Putamen (tissue), 1 donor: ENCODE measurements at places on chromosomes 5 and 9.

GRCh38 chr9:133448487-133448972 is 11.2 kb upstream of the CACFD1 start:
- DNase-seq = no peak

DNA sequence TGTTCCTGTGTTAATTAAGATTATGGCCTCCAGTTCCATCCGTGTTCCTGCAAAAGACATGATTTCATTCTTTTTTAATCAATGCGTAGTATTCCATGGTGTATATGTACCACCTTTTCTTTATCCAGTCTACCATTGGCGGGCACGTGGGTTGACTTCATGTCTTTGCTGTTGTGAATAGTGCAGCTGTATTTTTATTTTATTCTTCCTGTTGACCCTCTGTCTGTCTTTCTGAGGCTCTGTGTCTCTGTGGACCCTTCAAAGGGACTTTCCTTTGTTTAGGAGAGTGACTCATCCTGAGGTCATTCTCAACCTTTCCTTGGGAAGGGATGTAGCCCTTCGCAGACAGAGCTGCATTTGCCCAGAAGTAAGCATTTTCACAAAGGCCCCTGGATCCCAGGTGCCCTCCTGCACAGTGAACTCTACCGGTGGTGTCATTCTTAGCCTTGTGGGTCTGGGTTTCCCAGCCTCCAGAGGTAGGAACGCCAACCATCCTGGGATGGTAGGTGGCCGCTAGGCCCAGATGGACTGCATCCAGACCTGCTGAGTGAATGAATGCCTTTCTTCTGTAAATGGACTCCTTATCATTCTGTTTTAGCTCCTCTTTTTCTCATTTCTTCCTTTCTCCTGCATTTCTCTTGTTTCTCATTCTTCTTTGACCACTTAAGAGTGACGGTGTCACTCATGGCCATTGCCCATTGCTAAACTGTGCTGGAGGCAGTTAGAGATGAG is 22.4 kb downstream of the TRIO start:
- no peak for DNase-seq

DNA sequence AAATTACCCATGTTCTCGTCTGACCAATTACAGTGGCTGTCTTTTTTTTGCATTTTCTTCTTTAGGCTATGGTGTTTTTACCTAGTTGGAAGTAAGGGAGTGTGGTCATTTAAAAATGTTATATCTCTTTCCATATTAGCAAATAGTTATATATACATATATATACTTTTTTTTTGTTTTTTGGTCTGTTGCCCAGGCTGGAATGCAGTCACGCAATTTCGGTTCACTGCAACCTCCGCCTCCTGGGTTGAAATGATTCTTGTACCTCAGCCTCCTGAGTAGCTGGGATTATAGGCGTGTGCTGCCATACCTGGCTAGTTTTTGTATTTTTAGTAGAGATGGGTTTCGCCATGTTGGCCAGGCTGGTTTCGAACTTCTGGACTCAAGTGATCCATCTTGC is 12.3 kb downstream of the MARCHF6 start:
- no peak for DNase-seq

DNA sequence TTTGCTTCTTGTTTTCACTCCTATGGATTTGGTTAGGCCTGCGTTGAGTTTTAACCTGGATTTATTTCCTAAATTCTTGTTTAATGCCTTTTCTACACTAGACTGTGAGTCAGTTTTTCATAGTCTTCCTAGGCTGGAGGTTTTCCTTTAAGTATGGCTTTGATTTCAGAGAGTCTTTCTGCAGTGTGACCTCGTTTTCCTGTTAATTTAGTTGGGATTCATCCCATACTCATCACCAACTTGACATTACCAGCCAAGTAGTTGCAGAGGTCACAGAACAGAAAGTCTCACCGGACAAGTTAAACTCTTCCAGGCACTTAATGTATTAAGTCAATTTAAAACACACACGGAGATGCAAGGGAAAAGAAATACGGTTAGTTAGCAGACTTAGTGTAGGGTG is 29.7 kb upstream of the AUH start:
- no peak for DNase-seq

DNA sequence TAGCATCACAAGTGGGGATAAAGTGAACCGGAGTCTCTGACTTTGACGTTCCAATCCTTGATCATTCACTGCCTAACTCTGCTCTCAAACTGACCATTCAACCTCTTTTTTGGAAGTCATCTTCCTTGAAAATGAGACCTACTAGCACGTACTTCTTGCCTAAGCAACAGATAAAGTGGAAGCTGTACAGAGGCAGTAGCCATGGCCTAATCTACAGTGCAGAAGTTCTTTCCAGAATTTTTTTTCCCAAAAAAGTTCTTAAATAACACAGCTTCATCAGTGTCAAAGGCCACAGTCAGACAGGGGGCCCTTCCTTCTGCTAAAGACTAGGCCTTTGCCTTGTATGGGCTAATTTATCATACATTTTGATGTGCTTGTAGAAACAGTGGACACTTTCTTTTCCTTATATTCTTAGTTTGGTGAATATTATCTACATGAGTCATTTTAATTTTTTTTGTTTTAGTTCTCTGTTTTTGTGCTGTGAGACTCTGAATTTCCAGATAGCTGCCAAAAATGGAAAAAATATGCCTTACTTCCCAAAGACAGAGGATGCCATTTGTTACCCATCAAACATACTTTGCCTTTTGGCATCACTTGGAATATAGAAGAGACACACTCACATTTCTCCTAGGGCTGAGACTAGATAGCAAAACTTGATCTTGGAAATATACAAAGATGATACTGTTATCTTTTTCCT is 96.3 kb upstream of the VCAN start:
- DNase-seq = no peak

DNA sequence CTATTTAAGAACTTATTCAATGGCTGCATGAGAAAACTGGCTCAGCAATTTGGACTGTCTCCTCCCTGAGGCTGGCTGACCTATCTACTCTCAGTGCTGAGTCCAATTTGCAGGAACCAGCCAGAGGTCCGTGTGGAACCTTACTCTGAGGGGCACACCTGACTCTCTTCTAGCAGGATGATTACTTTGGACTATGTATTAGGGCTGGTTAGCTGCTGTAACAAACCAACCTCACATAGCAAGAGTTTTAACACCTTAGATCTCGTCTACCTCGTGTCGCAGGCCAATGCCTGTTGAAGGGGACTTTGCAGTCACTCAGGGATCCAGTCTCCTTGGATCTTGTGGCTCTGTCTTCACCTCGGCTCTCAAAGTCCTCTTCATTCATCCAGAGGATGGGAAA is 3.4 kb upstream of the FAM193B start:
- no peak for DNase-seq

- DNase-seq = peak; percentile 61
These were observed 115.3 kb downstream of the MACIR start for GRCh38 chr5:103373597-103374472.

DNA sequence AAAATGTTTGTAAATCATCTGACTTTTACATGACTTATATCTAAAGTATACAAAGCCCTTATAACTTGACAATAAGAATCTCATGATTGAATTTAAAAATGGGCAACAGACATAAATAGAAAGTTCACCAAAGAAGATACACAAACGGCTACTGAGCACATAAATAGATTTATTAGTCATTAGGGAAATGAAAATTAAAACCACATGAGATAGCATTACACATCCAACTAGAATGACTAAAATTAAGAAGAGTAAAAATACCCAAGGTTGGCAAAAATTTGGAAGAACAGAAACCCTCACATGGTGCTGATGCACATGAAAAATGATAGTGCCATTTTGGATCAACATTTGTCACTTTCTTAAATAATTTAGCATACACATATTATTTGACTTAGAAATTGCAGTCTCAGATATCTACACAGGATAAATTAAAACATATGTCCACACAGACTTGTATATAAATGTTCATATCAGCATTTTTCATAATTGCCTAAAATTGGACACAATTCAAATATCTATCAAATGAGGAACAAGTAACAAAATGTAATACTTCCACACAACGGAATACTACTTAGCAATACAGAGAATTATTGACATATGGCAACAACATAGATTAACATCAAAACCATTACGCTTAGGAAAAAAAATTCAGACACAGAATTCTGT is 359.1 kb upstream of the DAB2 start:
- DNase-seq = no peak

GRCh38 chr5:55211184-55211874 is 15.8 kb downstream of the MCIDAS start:
- DNase-seq = no peak

DNA sequence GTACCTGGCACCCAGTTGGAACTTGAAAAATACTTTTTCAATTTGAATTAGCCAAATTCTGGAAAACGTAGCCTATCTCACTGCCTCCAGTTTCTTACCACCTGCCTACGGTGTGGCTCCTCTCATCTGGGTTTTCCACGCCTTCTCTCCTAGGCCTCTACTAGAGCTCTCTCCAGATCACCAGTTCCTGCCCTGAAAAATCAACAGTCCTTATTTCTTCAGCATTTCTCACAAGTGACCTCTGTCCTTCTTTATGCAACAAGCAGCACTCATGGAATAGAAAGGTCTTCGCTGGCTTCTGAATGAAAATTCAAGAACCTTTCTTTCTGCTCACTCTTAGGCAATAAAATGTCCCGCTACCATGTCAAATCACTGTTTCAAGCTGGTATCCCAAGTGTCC is 64.8 kb downstream of the PIP5K1B start:
- no peak for DNase-seq

- DNase-seq = no peak
These were observed 74.2 kb downstream of the UGCG start for GRCh38 chr9:111970827-111971226.

- DNase-seq = no peak
These were observed 21.0 kb upstream of the SMIM32 start for GRCh38 chr5:136213919-136214493.

- DNase-seq = no peak
These were observed 5.1 kb downstream of the B4GALT7 start for GRCh38 chr5:177605078-177605477.

GRCh38 chr5:112472614-112473013 is 53.5 kb upstream of the EPB41L4A start:
- DNase-seq = no peak

DNA sequence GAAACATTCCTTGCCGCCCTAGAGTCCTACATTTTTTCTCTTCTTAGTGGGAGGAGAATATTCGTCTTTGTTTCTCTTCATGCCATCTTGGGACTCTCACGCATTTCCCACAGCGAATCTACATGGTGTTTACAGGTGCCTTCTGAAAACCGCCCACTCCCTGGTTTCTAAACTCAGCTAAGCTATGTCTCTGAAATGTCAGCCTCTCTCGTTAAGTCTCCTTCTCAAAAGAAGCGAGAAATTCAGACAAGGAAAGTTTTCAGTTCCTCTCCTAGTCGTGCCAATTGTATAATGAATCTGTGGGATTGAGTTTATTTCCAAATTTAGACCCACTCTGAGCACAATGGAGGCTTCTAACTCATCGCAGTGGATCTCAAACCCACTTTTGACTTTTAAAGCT is 186.8 kb upstream of the NFIB start:
- DNase-seq = peak; percentile 29

DNA sequence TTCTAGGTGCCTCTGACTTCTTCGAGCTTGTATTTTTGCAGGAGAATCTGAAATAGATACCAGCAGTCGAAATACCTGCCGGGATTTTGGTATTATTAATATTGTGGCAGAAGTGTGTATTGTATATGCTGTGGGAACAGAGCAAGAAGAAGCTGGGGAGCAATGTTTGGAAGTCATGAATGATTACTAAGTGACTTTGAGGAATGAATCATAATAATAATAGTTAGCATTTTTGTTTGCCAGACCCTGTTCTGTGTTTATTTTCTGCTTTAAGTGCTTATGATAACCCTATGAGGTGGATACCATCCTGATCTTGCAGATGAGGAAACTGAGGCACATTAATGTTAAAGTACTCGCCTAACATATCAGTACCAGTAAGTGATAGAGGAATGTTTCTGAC is 32.4 kb downstream of the RAB24 start:
- DNase-seq = no peak

DNA sequence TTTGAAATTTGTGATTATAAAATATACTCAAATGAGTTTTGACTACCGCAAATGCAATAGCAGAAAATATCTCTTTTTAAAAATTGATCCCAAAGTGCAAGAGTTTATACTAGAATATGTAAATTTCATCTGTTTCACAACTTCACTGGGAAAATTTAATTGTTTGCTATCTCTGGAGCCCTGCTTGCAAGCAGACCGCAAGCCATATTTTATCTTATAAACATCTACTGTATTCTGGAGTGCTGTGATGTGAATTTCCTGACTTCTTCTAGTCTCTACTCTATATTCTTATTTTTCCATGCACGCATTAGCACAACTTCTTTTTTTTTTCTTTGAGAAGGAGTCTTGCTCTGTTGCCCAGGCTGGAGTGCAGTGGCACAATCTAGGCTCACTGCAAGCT is 98.7 kb downstream of the DROSHA start:
- DNase-seq = no peak

- DNase-seq = peak; percentile 74
These were observed 14.2 kb downstream of the TMOD1 start for GRCh38 chr9:97515662-97516061.

- no peak for DNase-seq
These were observed 188.8 kb upstream of the PAPPA start for GRCh38 chr9:115964710-115965347.

- no peak for DNase-seq
These were observed 12.4 kb downstream of the DNAJB5 start for GRCh38 chr9:35001803-35002502.

- DNase-seq = no peak
These were observed 401.0 kb upstream of the SLC24A2 start for GRCh38 chr9:20189871-20190270.

- DNase-seq = no peak
These were observed 22.9 kb downstream of the PSMB7 start for GRCh38 chr9:124392254-124392870.

DNA sequence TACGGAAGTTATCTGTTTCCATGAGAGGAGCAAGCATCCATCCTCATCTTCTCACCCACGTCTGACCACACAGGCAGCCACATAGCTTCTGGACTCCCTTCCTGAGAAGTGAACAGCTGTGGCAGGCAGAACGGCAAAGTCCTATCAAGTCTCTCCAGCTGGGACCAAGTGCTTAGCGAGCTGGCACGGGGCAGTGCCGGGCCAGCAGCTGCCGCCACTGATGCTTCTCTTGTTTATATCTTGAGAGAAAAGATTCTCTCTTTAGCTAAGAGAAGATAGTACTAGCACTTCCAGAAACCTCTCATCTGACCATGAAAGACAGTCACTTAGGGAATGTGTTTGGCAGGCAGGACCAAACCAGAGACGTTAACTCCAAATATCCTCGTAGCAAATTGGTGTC is 37.2 kb downstream of the PLAC8L1 start:
- no peak for DNase-seq

- DNase-seq = no peak
These were observed 75.7 kb downstream of the ZNF608 start for GRCh38 chr5:124670722-124671184.

- no peak for DNase-seq
These were observed 112.5 kb downstream of the HMHB1 start for GRCh38 chr5:143924311-143924978.

DNA sequence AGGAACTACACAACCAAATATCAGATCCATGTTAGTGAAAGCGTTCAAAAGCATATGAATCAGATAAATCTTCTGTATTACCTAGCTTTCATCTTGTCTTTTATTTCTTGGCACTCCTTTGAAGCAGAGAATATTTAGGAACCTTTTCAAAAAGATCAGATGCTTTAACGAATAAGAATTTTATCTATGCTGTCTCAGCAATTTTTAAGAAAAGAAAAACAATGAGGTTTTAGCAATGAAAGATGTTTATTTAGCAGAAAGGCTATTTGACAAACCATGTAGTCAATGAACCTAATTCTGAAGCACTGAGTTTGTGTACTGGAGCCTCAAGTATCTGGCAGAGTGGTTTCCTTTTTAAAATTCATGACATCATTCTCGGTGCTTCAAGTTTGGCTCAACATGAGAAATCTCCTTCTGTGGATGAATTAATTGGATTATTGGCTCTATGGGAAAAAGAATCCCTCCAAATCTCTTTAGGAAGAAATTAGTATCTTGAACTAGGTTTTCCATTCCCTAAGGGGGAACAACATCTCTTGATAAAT is 534.7 kb downstream of the CAAP1 start:
- DNase-seq = peak; percentile 35
